Activated naive CD4-positive, alpha-beta T cell treated with anti-CD3 and anti-CD28 coated beads for 36 hours (primary cell): ENCODE measurements at places on chromosomes 4 and X.
A peak's percentile ranks its signal among the peaks of the same experiment; 100 is the strongest.

DNA sequence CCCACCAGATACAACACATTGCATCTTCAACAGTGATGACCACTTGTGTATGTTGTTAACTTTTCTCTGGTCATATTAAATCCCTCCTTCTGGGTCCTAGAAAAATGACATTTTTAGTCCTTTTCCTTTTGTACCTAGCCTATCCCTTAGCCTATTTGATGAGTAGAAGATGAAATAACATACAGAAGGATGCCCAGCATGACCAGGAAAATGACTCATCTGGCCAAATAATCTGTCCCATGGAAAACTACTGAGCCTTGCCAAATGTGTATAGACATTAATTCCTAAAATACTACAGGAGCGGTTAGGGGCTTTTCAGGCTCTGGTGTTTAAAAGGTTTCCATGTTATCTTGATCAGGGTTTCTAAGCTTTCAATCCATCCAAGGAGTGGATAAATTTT lies 129.0 kb upstream of the KCNIP4 start:
- no peak for DNase-seq

DNA sequence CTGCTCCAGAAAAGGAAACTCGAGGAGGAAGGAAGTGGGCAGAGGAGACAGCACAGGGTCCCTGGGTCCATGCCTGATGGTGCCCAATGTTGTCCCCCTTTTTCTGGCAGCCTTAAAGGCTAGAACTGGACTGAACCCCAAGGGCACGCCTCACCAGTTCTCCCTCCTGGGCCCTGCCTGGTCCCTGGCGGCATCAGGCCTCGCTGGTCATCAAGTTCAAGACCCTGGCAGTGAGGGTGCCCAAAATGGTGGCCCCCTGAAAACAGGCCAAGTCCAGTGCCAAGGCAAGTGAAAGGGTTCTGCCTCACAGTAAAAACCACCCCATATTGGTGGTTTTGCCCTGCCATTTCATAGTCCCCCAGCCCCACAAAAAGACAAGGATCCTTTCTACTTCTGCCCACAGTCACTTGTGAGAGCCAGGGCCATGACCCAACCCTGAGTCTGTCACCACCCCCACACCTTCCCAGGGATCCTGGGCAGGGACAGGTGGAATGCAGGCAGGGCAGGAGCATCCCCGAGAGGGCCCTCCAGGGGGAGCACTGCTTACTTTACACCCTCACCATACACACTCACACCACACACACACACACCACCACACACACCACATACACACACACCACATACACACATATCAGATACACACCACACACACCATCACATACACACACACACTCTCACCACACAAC lies 107.6 kb downstream of the DCTD start:
- DNase-seq = peak; percentile 24

- DNase-seq = no peak
Measured at GRCh38 chrX:6660567-6661264, 125.8 kb upstream of the VCX3A start.

- no peak for DNase-seq
Measured at GRCh38 chrX:68413254-68413653, 20.0 kb downstream of the OPHN1 start.
